Epithelial cell of prostate (primary cell): ENCODE measurements at places on chromosomes 2 and 18.

DNA sequence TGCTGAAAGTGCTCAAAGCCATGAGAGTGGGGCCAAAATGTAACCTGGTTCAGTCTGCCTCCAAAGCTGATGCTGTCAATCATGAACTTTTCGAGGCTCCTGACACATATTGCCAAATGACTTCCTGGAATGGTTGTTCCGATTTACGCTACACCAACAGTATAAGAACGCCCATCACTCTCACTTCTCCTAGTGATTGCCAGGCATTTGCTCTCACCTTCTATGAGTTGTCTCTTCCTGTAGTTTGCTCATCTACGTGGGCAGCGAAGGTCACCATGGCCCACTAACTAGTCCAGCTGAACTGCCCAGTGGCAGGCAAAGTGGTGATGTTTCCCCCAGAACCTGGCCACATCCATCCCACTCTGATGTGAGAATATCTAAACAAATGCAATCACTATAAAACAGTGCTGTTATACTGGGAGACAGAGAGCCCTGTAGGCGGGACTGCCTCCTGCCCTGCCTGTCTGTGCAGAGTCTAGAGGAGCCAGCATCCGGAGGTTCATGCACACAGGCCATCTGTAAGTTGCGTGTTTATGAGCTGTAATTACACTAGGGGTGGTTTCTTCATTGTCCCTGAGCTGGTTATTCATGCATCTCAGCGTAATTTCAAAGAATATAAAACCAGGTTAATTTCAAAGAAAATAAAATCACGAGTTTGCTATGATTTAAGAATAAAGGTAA, 8.8 kb upstream of the CABLES1 start:
- no peak for DNase-seq

- no peak for DNase-seq
Measured at GRCh38 chr18:13455471-13455870, 236.9 kb downstream of the LDLRAD4 start.

GRCh38 chr2:74528600-74529356, 728 bp downstream of the AUP1 start:
- DNase-seq = no peak

DNA sequence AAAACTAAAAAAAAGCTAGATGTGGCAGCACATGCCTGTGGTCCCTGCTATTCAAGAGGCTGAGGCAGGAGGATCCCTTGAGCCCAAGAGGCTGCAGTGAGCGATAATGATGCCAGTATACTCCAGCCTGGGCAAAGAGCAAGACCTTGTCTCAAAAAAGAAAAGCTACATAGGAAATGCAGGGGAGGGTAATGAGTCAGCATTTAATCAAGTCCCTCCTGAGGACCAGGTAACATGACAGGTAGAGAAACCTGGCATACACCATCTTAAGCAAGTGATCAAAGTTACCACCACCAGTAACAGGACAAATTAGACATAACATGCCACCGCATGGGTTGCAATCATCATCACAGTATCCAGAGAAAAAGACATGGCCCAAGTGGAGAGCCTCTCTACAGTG, 25.8 kb downstream of the MYO5B start:
- no peak for DNase-seq

- DNase-seq = no peak
Measured at GRCh38 chr18:62751341-62751821, 36.0 kb downstream of the PHLPP1 start.

DNA sequence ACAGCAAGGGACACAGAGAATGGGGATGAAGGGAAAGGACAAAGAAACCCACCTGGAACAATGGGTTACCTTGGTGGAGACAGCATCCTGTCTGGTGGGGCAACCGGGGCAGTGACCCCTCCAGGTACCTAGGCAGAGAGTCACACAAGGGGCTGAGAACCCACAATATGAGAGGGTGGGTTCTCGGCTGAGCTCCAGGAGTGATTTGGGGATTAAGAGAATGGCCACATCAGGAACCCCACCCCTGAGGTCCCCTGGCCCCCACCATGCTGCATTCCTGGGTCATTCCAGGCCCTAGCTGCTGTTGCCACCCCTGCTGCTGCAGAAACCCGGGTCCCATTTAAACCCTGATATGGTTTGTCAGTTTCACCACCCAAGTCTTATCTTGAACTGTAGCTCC, 172.3 kb downstream of the RTP5 start:
- DNase-seq = no peak

GRCh38 chr2:193966590-193966989, 1690.4 kb upstream of the SLC39A10 start:
- DNase-seq = peak; percentile 44

DNA sequence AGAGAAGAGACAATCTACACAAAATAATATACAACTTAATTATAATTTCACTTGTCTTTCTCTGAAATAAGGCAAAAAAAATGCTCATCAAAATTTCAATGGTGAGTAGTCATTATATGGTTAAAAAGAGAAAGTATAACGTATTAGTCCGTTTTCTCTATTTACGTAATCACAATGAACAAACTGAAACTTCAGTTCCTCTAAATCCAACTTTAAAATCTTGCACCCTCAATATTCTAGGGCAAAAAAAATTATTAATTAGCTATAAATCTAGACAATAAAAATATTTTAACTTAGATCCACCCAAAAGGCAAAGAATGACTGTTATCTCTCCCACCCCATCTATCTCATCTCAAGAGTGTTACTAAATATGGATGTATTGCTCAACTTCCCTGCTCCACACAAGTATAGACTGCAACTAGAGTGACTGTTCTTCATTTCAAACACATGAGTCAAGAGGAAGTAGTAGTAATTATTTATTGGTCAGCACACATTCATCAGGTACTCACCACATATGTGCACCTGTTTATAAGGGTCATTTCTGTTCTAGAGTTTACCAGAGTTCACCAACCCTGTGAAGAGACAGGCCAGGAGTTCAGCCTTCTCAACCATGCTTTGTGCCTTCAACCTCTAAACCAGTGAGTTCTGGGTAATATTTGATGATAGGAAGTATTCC, 36.4 kb downstream of the STK39 start:
- peak; percentile 92 for DNase-seq

DNA sequence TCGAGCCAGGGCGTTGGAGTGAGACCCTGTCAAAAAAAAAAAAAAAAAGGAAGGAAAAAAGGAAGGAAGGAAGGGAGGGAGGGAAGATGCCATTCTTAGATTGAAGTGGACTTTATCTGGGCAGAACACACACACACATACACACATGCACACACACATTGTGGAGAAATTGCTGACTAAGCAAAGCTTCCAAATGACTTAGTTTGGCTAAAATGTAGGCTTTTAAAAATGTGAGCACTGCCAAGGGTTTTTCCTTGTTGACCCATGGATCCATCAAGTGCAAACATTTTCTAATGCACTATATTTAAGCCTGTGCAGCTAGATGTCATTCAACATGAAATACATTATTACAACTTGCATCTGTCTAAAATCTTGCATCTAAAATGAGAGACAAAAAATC, 564 bp upstream of the TTR start:
- DNase-seq = no peak

DNA sequence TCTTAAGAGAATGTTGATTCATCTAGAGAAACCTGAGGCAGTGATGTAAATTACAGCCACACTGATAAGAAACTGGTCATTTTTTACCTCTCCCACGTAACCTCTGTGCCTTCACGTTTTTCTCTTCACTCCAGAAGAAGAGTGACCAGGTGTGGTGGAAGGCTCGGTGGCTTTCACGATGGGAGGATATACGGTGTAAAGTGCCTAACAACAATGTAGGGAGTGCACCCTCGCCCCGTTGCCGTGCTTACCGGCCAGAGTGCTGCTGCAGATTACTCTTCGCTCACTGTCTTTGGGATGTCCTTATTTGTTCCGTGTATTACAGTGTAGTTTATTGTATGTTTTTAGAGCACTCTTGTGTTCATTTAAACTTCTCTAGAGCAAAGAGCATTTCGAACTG, 46.5 kb downstream of the NCK2 start:
- DNase-seq = no peak

- no peak for DNase-seq
Measured at GRCh38 chr2:98037206-98037605, 41.5 kb upstream of the TMEM131 start.

GRCh38 chr18:22713511-22713910, 219.6 kb upstream of the RBBP8 start:
- DNase-seq = no peak

GRCh38 chr2:195769975-195770374, 112.9 kb downstream of the SLC39A10 start:
- DNase-seq = no peak

DNA sequence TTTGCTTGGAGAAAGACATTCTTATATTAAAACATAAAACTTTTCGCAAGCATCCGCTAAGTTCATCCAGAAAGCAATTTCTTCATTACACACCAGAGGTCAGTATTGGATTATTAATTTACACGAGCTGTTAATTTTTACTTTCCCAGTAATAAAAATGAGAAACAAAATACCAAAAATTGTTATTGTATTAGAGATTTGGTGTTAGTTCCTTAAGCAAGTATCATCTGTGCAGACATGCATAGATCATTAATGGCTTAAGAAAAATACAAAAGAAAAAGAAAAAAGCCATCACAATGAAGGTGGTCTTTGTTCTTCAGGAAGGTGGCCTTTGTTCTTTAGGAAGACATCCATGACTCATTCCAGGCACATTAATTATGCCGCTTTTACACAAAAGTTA, 53.6 kb upstream of the HNMT start:
- no peak for DNase-seq

DNA sequence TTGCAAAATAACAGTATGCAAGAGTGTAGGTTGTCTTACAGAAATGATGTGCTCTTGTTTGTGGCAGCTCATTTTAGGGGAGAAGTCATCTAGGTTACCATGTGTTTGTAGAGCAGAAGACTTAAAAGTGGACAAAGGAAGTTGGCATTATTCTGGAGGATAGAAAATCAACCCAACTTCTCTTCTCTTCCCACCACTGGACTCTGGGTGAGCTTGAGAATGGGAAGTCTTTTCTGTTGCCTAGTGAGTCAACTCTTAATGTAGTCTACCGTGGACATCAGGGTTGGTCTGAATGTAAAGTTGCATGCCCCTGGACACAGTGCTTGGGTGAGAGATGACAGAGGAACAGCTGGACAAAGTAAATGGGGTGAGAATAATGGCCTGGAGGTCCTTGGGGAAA, 98.3 kb downstream of the FMNL2 start:
- no peak for DNase-seq

DNA sequence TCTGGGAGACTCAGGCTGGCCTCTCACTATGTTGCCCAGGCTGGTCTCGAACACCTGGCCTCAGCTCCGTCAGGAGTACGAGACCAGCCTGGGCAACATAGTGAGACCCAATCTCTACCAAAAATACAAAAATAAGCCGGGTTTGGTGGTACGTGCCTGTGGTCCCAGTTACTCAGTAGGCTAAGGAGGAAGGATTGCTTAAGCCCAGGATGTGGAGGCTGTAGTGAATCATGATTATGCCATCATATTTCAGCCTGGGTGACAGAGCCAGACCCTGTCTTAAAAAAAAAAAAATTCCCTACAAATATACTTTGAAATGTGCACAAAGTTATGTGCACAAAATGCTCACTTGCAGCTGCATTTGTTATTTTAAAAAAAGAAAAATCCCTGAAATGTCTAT, 26.3 kb upstream of the AGAP1 start:
- no peak for DNase-seq

- DNase-seq = no peak
Measured at GRCh38 chr2:65390134-65390533, 42.3 kb downstream of the SPRED2 start.

GRCh38 chr2:46512185-46512584, 32.8 kb downstream of the TMEM247 start:
- DNase-seq = no peak

DNA sequence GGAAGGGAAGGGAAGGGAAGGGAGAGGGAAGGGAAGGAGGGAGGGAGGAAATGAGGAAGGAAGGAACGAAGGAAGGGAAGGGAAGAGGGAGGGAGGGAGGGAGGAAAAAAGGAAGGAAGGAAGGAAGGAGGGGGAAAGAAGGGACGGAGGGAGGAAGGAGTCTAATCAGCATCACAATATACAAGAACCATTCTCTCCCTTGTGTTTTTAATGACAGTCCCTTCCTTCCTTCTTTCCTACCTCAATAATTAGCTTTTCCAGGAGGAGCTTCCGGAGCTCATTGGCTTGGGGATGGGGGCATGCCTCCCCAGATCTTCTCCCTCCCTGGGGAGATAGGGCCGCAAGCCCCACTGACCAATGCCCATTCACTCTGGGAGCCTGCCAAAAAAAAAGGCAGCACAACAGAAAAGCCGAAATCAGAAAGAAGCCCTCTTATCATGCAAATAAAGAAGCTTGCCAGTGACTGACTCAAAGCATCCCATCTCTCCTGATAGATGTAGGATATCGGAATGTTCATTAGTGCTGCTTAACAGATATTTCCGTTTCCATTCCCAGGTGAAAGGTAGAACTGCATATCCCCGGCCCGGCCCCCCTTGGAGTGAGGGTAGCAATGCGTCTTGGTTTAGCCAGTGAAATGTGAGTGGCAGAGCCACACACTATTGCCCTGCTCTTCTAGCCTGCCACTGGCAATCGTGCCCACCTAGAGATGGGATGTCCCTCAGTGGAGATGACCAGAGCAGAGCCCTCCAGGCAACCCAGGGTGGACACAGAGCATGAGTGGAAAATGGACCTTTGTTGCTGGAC, 17.8 kb upstream of the SMAD7 start:
- DNase-seq = no peak

- peak; percentile 5 for DNase-seq
Measured at GRCh38 chr2:186135686-186136085, 350.4 kb upstream of the ZC3H15 start.

DNA sequence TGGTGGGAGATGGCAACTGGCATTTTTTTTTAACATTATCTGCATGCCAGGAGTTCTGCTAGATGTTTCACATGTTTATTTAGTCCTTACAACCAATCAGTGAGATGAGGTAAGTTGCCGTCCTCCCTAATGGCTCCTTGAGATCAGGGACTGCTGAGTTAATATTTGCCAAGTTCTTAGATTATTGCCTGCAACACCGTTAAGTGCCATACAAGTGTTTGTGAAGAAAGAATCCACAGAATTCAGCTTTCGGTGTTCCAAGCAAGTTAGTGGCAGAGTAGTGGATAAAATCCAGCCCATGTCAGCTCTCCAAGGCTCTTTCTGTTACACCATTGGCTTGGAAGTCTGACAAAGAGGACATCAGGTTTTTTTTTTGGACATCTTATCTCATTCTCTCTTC, 95.9 kb downstream of the C1QL2 start:
- DNase-seq = no peak

DNA sequence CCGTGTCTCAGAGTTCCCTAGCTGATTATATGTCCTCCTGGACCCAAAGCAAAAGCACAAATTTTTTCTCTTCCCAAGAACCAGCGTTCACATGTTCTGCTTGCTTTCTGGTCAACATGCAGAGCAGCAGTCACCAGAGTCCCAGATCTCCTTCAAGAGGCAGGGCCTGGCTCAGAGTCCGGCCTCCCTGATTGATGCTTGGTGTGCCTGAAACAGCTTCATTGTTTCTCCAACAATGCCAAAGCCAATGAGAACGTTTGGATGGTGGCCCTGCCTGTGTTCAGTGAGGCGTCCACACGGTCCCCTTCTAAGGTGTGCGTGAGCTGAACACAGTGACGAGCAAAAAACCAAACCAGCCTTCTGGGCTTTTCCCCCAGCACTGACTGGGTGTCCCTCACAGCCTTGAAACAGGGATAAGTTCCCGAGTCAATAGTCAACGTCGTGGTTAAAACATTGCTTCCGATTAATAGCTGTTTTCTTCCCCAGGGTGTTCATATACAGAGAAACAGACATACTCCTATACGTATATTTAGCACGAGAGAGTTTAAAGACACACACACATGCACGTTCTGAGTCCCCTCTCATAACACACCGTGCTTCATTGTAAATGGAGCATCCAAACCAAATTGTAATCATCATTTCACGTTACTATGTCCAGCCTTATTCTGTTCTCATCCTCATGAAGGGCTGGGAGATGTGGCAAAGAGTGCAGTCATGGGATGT, 19.3 kb upstream of the POU3F3 start:
- DNase-seq = no peak

- no peak for DNase-seq
Measured at GRCh38 chr2:1986598-1986997, 242.3 kb upstream of the PXDN start.
